IPS DF 19.7 (cell line): ENCODE measurements at places on chromosomes 3 and 15.

DNA sequence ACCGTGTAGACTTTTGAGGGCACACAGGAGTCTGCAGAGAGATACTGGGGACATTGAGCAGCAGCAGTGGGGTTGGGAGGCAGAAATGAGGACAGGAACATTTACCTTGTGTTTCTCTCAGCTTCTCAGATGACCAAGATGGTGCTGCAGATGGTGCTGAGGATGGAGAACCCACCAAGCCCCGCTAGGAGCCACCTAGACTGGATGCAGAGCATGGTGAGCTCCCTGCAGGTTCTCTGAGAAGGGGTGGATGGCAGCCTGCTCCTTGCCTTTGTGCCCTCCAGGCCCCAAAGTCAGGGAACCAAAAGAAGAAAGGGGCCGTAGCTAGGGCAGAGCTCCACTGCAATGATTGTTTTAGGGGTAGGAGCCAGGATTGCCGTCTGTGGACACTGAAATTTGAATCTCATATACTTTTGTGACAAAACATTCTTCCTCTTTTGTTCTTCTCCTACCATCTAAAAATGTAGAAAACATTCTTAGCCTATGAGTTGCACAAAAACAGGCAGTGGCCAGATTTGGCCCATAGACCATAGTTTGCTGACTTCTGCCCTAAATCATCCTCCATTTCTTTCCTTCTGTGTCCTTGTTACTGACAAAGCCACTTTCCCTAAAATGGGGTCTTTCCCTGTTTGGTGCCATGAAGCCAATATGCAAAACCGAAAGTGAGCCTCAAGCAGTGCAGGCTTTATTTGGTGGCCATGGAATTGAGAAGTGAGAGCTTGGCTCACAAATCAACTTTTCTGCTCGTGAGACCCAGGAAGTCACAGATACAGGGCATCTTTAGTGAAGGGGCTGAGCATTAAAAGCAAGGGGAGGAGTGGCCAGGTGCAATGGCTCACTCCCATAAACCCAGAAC lies 11.9 kb upstream of the MUC20 start:
- DNase-seq = no peak

- no peak for DNase-seq
Measured at GRCh38 chr3:10377148-10377725, 56.3 kb upstream of the SEC13 start.

DNA sequence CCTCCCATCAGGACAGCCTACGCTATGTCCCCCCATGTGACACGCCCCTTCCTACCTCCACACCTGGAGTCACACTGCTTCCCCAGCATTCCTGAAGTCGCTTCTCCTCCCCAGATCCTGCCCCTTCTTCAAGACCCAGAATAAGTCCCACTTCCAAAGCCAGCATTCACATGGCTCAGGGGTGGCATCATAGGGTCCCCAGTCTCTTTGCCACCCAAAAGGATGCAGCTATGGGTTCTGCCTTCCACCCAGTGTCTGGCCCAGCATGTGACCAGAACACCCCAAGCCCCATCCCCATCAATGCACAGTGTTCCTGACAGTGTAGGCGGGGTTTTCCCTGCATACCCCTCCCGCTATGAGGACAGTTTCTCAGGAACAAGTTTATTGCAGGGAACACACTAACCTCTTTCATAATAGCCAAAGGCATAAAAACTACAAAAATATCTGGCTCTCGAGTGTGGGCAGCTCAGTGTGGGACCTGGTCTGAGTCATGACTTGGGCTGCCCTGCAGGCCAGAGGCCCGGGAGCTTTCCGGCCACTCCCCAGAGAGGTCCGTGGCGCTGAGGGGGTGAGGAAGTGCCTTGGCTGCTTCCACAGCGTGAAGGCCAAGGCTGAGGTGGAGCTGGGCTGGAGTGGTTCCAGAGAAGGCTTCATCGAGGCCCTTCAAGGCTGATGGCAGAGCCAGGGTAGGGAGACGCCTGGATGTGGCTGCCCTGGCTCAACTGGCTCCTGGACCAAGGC lies 5.8 kb downstream of the ISLR start:
- DNase-seq = no peak

GRCh38 chr15:38768970-38769369 lies 204.4 kb upstream of the RASGRP1 start:
- no peak for DNase-seq

DNA sequence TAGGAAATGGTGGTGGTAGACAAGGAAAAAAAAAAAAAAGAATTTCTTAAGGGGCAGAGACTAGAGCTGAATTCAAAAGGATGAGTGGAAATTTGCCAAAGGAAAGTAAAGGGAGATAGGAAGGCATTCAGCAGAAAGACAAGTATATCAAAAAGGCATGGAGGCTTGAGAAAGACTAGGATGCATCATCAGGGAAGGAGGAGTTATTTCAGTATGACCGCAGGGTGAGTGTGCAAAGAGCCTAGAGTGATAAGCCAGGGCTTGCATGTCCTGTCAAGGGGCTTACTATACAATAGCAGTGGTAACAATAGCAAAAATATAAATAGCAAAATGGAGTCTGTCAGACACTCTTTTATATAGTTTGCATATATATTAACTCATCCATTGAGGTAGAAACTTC lies 112.0 kb downstream of the FRMD4B start:
- DNase-seq = no peak

DNA sequence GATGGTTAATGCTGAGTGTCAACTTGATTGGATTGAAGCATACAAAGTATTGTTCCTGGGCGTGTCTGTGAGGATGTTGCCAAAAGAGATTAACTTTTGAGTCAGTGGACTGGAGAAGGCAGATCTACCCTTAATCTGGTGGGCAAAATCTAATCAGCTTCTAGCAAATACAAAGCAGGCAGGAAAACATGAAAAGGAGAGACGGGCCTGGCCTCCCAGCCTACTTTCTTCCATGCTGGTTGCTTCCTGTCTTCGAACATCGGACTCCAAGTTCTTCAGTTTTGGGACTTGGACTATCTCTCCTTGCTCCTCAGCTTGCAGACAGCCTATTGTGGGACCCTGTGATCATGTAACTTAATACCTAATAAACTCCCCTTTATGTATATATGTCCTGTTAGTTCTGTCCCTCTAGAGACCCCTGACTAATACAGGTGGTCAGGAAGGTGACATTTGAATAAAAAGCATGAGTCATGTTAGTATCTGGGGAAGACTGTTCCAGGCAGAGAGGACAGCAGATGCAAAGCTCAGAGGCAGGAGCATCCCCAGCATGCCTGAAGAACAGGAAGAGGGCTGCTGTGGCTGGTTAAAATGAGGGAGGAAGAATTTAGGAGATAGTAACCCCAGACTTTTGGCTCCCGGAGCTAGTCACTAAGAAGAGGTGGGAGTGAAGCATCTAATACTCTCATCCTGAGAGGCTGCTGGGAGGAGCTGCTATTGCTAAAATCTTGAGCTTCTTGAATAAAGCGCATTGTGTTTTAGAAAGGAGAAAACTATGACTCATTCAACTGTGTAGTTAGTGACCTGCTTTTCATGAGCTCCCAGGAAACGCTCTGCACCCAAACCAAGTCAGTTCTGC lies 207.4 kb upstream of the HES1 start:
- no peak for DNase-seq

DNA sequence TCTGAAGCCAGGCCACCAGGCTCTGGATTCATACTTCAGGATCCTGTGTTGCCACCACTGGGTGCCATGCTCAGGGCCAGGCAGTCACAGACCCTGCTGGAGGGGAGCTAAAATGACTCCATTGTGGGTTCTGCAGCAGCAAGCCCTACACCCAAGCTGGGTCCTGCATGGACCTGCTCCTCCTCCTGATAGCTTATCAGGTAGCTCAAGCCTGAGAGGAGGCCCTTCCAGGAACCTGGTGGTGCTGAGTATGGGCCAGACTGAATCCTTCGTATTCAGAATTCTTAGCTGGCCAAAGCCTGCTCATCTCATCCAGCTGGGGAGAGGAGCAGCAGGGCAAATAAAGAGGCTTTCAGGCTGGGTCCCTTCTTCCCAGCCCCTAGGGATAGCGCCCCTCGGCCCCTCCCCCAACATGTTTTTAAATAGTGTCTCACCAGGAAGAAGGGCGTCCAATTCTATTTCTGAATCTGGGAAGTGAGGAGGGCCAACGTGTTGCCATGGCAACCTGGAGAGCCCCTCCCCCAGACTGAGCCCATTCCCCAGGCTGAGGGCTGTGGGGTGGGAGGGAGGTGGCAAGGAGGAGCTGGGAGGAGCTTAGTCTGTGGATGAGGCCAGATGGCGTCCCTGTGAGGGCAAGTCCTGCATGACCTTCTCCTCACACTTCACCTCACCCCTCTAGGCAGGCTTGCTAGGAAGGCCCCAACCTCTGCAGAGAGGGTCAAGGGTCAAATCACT lies 11.0 kb upstream of the CAMKV start:
- DNase-seq = no peak

DNA sequence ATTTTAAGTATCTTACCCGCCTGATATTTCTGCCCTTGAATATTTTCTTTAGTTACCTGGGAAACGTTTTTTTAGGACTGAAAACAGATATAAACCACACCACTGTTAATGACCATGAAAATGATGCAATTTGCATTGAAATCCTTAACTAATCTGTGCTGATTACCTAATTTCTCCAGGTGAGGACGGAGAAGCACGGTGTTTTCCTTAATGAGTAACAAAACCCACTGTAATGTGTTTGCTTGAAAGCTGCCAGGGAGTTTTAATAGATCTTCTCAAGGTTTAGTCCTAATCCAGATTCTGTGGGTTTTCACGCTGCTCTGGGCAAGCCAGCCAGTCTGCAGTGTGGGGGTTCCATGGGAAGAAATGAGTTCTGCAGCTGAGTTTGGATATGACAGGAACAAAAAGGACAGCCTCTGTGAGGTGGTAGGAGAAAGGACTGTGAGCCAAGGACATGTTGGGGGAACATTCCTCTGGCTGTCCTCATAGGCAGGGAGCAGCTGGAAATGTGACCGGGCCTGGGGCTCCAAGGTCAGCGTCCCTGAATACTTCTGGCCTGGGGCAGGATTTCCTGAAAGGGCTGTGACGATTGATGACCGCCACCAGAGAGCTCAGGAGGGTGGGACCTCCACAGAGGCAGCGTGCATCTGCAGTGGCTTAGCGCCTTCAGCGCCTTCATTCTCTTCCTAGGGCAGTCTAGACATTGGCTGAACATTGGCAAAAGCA lies 18.6 kb downstream of the THSD4 start:
- DNase-seq = no peak

DNA sequence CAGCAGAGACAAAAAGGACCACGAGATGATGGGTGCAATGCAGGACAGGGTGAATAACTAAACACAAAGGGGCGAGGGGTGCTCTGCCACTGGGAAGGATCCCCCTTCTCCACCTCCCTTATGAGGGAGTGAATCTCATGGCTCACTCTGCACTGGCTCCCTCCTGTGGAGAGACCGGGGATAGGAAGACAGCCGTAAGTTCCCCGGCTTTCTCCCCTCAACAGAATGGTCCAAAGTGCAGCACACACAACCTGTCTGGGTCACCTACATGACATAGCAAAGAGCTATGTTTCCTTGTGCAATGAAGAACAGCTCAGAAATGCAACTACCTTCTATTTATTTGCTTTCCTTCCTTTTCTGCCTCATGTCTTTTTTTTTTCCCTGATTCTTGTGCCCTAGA lies 7.8 kb upstream of the ACSBG1 start:
- DNase-seq = no peak

GRCh38 chr15:73442968-73443367 lies at the start of gene REC114:
TSS of gene REC114 (plus strand) at chr15:73443164. CDS start at chr15:73443186, 22 bp downstream.
- DNase-seq = no peak
